ENCODE measurements at places on chromosomes 1 and 21.

DNA sequence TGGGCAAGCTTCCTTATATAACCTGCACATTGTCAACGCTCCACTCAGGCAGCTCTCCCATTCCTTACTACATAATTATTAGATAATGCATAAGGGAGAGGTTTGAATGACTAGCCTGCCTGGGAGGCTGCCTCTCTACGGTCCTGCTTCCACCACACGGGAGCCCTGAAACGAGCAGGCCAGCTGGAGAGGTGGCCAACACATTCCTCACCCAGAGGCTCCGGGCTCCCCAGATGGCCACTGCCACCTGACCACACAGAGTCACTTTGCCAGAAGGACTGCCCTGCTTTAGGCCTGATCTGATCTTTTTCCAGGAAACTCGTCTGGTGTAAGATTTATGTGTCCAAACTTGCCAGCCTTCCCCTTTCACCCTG lies 27.9 kb downstream of the HIVEP3 start:
- no peak for DNase-seq

GRCh38 chr1:229537894-229538293 lies 20.6 kb downstream of the ABCB10 start:
- no peak for DNase-seq

- DNase-seq = no peak
Observed at GRCh38 chr1:19199969-19200604, 10.0 kb downstream of the UBR4 start.

GRCh38 chr1:235933017-235933765 lies 66.5 kb upstream of the LYST start:
- DNase-seq = no peak

All from activated CD4-positive, alpha-beta memory T cell treated with anti-CD3 and anti-CD28 coated beads for 36 hours (primary cell).